ENCODE measurements at places on chromosomes 4 and X.
A peak's percentile ranks its signal among the peaks of the same experiment; 100 is the strongest.

- peak; percentile 17 for DNase-seq
Observed at GRCh38 chr4:182918791-182919302, 1.7 kb upstream of the DCTD start.

DNA sequence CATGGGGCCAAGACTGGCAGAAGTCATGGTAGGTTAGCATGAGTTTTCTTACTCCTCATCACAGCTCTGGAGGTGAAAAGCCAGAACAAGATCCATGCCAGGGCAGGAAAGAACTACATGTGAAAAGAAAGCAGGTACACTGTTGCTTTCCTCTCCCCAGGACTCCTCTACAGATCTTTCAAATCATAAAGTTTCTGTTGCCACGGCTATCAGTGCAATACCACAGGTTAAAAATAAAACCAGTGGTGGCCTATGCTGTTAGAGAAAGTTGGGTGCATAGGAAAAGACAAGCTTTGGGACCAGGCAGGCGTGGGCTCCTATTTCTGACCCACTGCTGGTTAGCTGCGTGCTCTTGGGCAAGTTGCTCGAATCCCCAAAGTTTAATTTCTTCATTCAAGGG is 81.4 kb downstream of the SH3RF1 start:
- DNase-seq: no peak

GRCh38 chrX:95628796-95629195 is 1055.8 kb upstream of the DIAPH2 start:
- no peak for DNase-seq

GRCh38 chrX:41526271-41526670 is 79.1 kb downstream of the NYX start:
- DNase-seq: no peak

GRCh38 chr4:107389965-107390364 is 330.1 kb downstream of the PAPSS1 start:
- no peak for DNase-seq

GRCh38 chr4:15375667-15376066 is 52.2 kb upstream of the C1QTNF7 start:
- DNase-seq: no peak

DNA sequence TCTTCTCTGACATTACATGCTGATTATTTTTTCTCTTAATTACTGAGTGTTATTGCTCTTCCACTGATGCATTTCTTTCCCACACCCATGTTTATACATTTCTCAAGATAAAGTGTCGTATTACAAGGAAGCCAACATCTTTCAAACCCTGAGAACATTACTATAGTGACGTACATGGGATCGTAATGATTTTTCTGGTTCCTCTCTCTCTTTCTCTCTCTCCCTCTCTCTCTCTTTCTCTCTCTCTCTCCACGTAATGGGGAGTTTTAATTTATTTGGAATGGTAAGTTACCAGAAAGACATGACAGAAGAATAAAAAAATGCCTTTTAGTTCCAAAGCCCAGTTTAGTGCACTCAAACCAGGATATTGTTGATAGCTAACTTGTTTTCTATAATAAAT is 40.4 kb upstream of the MAPK10 start:
- DNase-seq: no peak

- no peak for DNase-seq
Observed at GRCh38 chr4:17315459-17315858, 196.4 kb downstream of the QDPR start.

DNA sequence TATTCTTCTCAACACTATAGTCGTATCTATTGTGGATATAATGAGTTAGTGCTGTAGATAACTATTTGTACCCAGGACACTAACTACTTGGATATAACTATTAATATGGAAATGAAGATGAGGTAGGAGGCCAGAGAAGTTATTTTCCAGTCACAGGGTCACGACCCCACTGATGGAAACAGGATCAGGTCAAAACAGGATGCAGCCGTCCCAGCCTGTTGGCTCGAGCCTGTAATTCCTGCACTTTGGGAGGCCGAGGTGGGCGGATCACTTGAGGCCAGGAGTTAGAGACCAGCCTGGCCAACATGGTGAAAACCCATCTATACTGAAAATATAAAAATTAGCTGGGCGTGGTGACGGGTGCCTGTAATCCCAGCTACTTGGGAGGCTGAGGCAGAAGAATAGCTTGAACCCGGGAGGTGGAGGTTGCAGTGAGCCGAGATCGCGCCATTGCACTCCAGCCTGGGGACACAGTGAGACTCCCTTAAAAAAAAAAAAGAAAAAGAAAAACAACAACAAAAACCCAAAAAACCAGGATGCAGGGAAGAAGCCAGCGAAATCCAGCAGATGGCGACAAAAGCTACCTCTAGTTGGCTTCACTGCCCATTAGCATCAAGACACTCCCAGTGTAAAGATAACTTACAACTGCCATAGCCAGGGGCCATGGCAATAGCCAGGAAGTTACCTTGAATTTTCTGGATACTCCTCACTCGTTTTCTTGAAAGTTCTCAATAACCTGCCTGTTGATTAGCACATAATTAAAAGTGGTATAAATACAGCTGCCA is 37.9 kb upstream of the NKAP start:
- peak; percentile 61 for DNase-seq

DNA sequence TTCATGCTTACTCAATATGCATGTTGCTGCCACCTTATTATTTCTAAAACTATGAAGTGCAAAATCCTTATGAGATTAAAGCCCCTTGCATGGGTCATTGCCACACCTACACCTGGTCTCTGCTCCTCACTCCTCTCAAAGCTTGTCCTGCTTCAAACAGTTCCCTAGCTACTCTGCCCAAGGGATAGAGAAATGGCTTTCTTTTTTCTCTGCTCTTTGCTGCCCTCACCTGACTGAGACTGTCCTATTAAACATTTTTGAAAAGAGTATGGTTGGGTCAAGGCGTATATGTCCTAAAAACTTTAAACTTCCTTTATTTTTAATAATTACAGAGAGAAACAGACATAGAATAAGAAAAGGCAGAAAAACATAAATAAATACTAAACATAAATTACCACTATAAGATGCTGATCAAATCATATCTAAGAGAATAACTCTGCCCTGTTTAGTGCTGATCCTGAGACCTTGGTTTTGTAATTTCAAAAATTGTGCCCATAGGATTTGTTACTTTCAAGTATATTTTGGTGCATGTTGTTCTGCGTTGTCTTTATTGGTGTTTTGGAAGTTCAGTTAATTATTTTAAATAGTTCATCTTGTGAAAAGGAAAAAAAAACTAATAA is 704.9 kb upstream of the PABPC4L start:
- DNase-seq: peak; percentile 48

DNA sequence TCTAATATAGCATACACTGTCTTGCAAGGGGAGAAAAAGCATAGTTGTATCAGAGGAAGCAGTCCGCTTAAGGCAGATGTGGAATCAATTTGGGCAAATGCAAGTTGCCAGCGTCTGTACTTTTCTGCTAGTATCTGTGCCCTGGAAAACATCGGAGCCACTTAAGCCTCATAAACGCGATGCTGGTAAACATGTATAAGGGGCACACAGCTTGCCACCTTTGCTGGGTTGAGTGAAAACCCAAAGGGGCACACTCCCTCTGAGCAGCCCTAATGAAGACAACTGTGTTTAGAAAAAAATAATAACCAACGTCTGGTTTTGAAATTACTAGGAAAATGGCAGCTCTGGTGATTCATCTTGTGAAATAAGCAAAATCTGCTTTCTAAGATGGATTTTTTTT is 24.3 kb downstream of the SMIM20 start:
- DNase-seq: no peak

DNA sequence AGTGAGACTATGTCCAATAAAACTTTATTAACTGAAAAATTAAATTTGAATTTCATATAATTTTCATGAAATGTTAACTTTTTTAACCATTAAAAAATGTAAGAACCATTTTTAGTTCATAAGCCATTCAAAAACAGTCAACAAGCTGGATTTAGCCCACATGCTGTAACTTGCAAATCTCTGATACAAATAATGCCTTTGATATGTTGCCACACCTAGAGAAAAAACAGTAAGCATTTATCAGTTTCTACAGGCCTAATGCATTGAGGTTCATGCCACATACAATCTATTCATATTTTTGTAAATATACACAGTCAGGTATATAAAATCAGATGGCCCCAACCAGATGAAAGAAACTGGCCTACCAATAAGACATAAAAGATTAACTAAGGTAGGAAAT is 52.8 kb downstream of the LCORL start:
- no peak for DNase-seq

DNA sequence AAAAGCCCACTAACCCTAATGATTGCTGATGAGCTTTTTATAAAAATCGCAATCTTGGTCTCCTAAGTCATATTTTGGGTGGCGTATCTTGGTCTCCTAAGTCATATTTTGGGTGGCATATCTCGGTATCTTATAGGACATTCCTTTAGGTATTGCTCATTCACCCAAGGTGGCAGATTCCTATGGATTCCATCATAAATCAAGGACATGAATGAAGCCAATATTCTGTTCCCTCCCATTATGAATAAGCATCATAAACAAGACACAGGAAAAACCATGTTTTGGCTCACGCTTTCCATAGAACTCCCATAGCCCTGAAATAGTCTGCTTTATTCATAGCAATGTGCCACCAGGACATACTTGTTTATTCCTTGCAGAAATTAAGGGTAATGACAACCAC is 95.0 kb upstream of the CD99 start:
- DNase-seq: no peak

DNA sequence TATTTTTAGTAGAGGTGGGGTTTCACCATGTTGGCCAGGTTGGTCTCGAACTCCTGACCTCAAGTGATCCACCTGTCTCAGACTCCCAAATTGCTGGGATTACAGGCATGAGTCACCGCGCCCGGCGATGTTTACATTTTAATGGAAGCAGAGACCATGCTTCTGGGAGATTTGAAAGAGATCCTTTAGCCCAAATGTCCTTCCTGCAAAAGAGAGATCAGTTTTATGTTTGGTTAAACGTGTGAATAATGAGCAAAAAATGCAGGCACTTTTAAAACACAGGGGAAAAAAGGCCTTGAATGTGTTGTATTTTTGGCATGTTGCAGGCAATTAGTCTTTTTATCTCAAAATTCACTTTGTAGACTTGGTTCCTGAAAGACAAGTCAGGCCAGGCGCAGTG is 95.8 kb upstream of the ELOVL6 start:
- no peak for DNase-seq

DNA sequence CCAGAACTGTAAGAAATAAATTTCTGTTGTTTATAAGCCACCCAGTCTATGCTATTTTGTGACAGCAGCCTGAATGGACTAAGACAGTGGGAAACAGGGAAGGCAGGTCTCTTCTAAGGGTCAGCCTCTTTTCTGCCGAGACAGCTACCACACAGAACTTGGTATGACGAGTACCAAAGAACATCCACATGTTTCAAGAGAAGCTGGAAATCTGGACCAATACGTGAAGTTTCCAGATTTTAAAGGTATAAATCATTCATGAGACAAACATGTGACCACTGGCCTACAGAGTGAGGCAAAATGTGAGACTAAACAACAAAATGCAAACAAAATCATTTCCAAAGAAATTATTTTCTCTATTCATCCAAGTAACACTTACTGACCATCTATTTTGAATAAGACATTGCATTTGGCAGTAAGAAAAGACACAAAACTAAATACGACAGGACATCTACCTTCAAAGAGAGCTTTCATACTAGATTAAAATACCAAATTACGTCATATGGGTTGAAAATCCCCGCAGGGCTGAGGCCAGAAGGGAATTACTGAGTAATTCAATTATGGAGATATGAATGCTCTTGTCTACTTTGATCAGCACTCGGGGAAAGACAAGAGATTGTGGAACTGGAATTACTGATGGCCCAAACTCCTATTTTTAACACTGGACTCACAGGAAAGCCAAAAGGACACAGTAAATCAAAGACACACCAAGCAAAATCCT is 7.2 kb downstream of the SCARB2 start:
- DNase-seq: no peak

DNA sequence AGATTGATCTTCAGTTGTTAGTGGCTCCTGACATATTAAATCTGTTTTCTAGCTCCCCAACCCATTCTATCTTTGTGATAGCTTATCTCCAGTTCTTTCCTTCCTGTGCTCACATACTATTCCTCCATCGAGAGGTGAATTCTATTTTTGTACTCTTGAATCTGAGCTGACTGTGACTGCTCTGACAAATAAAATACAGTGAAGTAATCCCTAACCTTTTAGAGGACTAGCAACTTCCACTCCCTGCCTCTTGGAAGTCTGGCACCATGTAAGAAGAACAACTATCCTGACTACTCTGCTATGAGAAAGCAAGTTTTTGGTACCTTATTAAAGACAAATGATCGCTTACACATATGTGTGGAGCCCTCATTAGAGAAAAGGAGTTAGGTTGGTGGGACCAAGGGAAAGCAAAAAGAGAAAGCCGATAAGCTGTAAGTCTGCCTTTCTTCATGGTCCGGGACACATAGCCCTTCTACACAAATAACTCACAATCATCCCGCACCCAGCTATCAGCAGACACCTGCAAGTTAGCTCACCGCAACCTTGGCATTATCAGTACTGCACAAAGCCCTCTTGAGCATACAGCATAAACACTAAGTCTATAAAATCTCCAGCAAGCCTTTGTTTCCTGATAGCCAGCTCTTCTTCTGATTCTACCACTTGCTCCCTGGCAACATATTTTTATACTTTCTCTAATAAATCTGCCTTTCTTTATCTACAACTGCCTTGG is 13.5 kb upstream of the PPM1K start:
- DNase-seq: no peak

DNA sequence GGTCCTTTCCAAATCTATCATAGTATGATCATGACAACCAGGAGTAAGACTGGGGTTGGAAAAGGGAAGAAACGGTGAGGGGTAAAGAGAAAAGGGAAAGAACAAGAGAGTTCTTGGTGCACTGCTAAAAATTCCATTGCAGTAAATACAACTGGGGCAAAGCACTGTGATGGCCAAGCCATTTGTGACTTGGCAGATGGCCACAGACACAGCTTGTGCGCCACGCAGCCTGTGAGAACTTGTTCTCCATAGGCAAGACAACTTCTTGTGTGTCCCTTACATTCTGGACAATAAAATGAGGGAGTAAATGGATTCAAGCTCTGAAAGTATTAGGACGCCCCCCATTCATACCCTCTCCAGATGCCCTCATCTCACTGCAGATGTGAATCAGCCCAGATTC is 10.9 kb downstream of the MFAP3L start:
- peak; percentile 32 for DNase-seq

DNA sequence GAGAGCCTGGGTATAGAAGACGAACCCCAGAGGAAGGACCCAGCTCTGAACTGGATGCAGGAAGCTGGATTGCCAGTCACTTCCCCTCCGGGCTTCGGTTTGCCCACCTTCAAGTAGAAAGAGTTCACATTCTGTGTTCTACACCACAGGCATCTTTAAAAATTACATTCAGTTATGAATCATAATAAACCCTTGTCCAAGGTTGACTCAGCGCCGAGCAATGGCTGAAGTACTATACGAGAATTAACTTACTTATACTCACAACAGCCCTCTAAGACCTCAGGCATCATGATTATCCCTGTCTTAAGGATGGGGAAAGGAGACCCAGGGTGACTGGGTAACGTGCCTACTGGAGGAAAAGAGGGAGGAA is 72.5 kb downstream of the EVC2 start:
- DNase-seq: no peak

GRCh38 chr4:71261001-71261400 is 77.8 kb upstream of the SLC4A4 start:
- DNase-seq: no peak

Measured in islet precursor cell (in vitro differentiated cells).